ENCODE measurements at places on chromosomes 11 and 22.
A peak's percentile ranks its signal among the peaks of the same experiment; 100 is the strongest.

GRCh38 chr22:20312396-20313191 lies 7.3 kb downstream of the DGCR6L start:
- DNase-seq = no peak

GRCh38 chr11:69065147-69065710 lies 16.5 kb downstream of the TPCN2 start:
- no peak for DNase-seq

DNA sequence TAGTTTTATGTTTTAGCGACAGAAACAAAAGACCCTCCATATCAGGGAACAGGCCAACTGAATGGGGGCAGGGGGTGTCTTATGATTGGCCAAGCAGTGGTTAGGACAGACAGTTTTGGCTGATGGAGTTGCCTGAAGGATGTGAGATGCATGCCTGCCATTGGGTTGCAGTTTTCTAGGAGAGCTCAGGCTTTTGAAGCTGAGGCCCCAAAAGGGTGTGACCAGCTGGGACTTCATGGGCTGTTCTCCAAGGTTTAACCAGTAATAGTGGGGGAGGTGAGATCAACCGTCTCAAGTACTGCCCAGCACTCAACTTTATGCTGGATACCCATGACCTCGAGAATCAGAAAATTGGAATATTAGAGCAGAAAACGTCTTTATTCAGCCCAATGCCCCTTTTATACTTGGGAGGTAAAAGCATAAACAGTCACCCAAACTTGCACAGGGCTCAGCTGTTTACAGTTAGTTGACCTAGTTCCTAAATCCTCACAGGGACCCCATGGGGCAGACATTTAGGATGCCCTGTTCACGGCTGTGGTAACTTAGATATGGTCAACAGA lies 13.5 kb downstream of the DTX4 start:
- DNase-seq = no peak

GRCh38 chr22:19640306-19640705 lies 74.0 kb upstream of the SEPTIN5 start:
- no peak for DNase-seq

DNA sequence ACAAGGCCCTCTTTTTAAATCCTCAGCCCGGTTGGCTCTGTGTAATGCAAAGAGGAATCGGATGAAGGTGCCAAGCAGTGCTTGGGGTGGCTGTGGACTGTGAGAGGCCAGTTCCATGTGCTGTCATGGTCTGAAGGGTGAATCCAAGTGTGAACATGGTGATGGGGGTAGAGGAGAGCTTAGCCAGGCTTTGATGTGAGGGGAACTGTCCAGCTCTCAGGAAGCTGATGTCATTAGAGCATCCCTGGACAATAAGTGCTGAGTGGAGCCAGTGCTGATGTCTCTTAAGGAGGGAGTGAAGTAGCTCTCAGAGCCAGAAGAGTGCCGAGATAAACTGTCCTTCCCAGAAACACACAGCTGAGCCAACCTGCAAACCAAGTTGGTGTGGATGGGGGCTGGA lies 53.6 kb downstream of the NAV2 start:
- no peak for DNase-seq

GRCh38 chr11:24661331-24661730 lies 164.5 kb downstream of the LUZP2 start:
- no peak for DNase-seq

DNA sequence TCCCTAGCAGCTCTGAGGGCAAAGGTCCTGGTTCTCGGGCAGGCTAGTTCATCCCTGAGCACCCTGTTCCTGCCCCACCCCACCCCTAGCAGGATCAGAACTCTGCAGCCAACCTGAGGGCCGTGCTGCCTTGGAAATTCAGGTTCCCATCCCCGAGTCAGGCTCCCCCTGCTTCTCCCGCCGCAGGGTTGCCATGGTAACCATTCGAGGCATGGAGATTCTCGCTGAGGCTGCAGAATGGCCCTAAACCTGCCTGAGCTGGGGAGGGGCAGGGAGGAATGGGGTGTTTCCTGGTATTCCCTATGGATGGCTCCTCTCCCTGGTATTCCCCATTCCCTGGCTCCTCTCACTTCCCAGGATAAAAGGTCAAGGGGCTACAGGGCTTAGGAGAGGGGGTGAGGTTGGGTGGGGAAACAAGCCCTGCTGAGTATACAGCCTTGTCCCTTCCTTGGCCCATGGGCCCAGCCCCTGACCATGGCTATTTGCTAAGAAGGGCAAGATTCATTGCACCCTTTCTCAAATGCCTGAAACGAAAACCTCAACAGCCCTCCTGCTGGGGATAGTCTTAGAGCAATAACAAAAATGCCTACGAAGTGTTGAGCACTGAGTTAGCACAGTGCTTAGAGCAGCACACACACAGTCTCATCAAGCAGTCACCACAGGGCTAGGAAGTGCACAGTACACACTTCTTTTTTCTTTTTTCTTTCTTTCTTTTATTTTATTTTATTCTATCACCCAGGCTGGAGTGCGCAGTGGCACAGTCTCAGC lies 58.7 kb downstream of the CHST1 start:
- no peak for DNase-seq

DNA sequence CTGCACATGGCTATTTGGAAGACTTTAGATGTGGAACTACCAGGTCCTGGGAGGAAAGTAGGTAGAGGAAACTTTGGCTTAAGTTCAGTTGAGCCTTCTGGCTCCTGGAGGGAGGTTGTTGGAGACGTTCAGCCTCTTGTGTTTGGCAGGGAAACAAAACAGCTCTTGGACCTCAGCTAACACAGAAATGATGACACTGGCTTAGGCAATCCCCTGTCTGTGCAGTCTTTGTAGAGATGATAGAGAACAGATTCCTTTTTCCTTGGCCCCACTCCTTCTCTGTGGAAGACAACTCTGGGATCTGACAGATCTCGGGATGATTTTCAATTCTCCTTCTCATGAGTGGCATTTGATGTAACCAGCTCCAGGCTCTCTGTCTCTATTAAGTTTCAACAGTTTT lies 428.5 kb downstream of the TMEM135 start:
- no peak for DNase-seq

DNA sequence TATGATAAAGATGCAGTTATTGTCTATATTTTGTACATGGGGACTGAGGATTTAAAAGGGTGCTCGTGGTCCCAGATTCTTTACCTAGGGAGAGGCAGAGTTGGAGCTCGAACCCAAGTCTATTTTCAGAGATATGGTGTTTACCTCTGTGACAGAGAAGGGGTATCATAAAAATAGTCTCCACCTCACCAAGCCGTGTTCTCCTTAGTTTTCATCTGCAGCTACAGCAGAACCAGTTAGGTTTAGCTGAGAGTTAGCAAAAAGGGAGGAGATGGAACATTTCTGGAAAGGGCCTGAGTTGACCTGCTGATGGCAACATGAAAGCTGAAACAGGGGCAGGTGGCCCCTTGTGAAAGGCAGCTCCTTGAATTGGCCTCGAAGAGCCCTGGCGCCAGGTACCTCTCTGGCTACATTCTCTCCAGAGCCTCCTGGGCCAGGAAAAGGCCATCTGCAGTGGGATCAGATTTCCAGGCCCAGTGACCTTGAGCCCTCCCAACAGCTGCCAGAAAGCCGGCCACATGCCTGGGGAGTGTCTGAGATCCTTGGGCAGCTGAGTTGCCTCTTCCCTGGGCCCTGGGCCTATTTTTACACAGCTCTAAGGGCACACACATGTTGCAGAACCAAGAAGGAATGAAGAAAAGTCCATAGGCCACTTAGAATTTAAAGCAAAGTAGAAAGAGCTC lies 136.6 kb downstream of the NAV2 start:
- no peak for DNase-seq

DNA sequence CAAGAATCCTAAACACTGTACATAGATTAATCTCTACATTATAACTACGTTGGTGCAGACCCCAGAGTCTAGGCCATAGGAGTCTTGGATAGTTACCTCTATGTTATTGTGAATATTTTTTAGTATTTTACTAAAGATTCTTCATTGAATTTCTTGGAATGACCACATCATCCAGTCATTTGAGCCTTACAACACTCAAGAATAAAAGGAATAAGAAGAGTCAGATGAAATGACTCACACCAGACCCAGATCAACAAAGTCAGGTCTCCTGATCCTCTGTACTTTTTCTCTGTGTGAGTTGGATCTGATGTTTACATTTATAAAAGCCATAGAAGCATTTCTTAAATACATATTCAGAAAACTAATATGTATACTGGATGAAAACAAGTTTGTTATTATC lies 179.2 kb upstream of the ARHGAP20 start:
- DNase-seq = no peak

DNA sequence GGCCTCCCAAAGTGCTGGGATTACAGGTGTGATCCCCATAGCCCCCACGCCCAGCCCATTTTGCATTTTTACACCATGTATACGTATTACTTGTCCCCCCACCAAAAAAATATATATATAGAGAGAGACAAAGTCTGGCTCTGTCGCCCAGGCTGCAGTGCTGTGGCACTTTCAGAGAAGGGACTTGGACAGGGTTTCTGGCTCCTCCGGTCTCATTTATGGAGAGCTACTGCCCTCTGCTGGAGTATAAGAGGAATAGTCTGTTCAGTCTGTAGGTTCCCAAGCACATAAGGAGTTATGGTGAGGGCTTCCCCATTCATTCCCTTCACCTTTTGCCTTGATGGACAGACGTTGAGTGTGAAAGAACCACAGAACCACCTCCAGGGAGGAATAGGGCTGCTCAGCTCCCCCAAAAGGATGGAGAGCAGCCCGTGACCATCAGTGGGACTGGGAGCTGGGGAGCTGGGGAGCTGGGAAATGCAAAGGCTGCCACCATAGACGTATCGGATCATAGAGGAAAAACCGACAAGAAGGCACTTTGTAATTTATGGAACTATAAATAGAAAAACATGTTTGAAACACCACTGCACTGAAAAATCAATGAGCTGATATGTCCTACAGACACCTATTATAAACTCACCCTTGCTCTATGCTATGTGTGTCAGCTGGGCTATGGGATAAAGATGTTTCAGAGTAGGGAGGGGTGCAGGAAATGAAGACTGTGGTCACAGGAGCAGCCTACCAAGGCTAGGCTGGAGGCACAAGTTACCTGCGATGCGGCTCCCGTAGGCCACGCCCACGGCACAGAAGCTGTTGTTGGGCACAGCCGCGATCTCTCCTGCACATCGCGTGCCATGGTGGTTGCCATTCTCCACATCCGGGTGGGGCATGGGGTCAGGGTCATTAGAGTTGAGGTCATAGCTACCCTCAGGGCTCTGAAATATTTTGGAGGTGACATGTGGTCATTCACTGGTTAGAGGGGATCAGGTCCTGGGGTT lies 5.2 kb downstream of the PCSK7 start:
- DNase-seq = peak; percentile 53

DNA sequence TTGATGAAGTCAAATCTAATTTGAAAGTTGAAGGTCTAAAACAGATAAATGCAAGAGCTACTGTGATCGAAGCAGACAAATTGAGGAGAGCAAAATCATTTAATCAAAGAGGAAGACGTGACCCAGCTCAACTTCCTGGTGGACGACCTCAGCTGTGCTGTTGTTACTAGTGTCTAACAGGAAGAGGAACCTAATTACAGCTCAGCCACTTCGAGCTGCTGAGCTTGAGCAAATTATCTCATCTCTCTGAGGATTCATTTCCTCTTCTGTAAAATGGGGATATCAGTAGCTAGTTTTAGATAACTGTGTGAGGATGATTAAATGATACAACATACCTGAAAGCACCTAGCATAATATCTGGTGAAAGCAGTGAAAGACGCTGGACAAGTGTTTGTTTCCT lies 48.6 kb upstream of the OLFML1 start:
- no peak for DNase-seq

DNA sequence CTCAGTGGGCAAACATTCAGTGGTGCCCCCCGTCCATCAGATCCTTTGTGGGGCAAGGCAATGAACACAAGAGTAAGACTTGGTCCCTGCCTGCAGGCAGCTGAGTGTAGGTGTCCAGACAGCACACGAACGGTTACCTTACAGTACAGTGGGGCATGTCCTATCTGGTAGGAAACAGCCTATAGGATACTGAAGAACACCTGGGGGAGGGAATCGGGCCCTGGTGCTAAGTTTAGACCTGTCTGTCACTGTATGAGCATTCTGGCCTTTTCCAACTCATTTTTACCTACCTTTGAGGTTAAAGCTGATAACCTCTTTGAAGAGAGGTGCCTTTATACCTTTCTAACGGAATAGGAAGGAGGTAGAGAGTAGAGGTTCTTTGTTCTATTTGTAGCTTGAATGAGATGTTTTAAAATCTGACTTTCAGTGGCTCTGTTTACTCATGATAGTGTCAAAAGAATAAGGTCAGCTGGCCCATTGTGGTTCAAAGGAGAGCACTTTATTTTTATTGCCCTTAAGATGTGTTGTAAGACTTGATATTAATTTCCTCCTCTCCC lies 8.9 kb downstream of the ZNRF3 start:
- no peak for DNase-seq

DNA sequence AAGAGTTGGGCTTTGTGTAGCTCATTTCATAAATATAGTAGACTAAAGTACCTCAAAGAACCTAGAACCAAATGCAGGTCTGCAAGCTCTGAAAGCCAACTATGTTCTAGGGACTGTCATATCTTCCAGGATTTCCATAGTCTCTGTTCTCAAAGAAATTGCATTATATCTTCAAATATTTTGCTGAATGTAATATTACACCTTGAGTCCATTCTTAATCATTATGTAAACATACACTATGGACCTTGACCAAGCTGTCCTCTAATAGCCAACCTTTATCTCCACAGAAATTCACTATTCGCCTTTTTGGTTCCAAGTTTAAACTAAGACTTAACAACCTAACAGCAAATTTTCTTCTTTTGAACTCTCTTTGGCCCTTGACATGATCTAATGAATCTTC lies 678.7 kb upstream of the ARHGAP42 start:
- no peak for DNase-seq

DNA sequence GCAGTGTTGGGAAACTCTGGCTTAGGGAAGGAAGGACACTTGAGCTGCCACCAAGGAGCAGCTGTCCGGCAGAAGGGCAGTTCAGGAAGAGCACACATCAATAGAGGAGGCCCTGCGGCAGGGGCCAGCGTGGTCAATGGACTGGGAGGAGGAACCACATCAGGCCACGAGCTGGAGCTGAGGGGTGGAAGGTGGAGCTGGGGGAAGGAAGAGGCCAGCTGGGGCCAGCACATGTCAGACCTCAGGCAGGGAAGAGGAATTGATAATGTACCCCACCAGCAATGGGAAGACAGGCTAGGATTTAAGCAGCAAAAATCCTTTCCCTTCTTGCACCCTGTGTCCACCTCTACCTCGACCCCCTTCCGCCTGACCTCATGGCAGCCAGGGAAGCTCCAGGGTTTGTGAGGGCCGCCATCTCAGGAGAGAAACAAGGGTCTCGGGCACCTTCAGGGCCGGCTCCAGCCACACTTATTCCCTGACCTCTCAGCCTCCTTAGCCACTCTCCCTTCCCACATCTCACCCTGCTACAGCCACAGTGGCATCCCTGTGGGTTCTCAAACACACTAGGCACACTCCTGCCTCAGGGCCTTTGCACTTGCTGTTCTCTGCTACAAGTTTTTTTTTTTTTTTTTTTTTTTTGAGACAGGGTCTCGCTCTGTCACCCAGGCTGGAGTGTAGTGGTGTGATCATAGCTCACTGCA lies 157.8 kb upstream of the GRK3 start:
- no peak for DNase-seq
